CD4-positive, alpha-beta T cell treated with Interleukin-21 for 1 hour (primary cell): ENCODE measurements at places on chromosomes 2 and 18.

GRCh38 chr2:236963631-236964182 is 122.0 kb upstream of the COPS8 start:
- DNase-seq: no peak

DNA sequence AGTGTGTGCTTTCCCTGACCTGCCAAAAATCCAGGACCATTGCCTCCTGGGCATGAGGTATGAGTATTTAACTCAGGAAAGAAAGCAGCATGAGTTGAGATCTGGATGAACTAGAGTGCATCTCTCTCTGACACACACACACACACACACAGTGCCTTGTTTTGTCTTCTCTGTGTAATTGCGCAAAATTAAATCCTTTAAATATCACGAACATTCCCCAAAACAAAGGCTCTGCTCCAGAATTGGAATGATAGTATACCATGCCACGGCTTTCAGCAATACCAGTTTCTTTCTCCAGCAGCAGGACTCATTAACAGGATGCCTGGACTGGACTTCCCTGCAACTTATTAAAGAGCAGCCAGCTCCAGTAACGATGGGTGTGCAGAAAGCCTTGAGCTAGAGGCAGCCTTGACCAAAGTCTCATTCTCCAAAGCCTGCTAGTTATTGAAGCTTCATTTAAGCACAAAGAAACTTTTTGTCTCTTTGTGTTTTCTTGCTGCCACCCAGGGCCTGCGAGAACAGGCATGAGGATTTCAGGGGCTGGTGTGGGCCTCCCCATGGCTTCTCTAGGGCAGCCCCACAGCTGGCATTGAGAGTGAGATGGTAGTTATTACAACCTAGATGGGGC is 101.7 kb downstream of the NRP2 start:
- DNase-seq: no peak

- DNase-seq: peak; percentile 68
Measured at GRCh38 chr2:68121873-68122679, 35.6 kb upstream of the PNO1 start.

- DNase-seq: no peak
Measured at GRCh38 chr18:51789871-51790270, 550.1 kb upstream of the DCC start.

DNA sequence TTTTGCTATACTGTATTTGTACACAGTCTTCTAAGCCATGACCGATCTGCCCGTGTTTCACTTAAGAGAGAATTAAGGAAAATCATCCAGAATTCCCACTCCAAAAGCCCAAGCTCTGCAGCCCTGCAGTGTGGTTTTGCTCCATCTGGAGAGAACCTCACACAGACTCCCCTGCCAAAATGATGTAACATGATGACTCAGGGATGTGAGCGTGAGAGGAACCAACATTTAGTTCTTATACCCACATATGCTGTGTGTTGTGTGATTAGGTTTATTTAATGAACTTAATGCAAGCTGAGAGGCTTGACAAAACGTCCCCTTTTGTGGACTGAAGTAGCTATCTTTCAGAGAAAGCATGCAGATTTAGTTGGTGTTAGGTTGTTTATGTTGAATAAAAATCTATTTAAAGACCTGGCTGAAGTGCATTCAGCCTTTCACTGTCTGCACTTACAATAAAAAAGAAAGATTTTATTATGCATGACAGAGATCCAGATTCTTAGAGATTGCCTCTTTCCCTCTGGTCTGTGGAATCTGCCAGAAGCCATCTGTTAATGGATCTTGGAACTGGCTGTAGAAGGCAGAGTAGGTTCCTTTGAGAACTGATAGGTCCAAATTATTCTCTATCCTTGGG is 6.3 kb downstream of the RAB12 start:
- DNase-seq: no peak

DNA sequence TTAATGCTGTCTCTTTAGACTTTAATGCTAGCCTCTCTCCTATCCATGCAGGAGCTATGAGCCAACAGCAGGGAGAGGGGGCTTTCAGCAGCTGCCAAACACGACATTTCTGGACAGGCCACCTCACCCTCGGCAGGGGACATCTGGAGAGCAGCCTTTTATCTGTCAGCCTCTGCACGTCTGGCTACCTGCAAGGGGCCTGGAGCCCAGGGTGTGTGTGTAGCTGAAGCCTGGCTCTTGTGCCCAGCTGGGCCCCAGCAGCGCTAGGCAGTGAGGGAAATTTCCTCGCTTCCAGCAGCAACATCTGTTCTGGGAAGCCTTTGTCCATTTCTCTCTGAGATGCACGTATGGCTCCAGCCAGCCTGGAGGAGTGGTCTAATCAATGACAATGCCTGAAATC is 728.7 kb upstream of the ID2 start:
- no peak for DNase-seq

GRCh38 chr2:163436963-163437362 is 298.8 kb downstream of the FIGN start:
- no peak for DNase-seq
